ENCODE measurements at places on chromosomes 5 and 9.

DNA sequence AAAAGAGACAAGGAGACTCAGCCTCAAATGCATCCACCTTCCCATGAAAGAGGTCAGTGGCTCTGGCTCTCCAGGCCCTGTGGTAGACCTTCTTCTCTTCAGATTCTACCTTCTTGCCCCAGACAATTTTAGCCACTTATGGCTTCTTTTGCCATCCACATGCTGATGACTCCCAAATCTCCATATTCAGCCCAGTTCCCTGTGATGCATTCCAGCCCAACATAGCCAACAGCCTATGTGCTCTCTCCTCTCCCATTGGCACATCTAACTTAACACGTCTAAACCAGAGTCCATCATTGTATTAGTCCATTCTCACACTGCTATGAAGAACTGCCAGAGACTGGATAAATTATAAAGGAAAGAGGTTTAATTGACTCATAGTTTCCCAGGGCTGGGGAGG lies 108.8 kb downstream of the FSTL4 start:
- no peak for DNase-seq

DNA sequence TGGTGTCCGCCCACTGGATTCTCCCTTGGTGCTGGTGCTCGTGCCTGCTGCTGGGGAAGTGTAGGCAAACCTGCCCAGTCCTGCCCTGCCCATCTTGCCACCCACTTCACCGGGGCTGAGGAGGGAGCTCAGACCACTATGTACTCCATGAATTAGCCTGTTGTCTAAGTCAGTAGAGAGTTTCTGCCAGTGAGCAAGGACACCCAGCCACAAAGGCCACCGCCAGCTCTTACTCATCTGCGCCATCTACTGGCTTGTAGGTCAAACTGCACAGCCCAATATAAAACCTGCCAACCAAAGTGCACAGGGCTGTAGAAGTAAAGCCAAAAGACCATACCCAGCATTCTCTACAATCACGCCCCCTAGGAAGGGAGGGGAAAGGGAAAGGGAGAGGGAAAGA lies 102.3 kb downstream of the GLIS3 start:
- peak; percentile 46 for DNase-seq

DNA sequence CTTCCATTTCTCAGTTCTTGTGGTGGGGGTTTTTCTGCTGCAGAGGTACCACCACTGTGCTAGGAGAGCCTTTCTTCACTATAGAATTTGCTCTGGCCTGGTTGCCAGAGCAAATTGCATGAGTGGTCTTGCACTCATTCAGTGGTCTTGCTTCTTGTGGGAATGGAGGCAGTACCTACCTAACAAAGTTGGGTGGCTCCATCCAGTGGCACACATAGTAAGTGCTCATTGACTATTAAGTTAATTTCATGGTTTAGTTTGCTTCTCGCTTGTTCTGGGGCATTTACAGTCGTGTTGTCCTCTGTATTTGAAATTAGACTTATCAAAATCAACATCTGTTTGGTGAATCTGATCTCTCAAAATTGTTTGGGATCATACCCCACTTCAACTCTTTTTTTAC lies 23.0 kb downstream of the SLC28A3 start:
- DNase-seq = no peak

- DNase-seq = no peak
These were observed 107.6 kb downstream of the SYK start for GRCh38 chr9:90909225-90909624.

DNA sequence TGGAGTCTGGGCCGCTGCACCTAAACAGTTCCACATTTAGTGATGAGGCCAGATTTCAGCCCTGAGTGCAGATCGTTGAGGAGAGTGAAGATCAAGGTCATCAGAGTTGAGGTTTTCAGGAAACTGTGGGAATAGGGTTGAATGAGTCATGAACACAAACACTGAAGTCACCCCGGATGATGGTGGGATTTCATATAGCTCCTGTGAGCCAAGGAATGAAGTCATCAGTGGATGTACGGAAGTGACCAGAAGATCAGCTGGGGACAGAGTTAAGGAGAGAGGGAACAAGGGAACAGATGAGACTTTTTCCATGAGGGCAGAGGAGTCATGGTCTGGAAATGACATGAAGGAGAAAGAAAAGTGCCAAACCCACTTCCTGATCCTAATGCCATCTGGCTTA lies 36.5 kb downstream of the PALM2AKAP2 start:
- no peak for DNase-seq

DNA sequence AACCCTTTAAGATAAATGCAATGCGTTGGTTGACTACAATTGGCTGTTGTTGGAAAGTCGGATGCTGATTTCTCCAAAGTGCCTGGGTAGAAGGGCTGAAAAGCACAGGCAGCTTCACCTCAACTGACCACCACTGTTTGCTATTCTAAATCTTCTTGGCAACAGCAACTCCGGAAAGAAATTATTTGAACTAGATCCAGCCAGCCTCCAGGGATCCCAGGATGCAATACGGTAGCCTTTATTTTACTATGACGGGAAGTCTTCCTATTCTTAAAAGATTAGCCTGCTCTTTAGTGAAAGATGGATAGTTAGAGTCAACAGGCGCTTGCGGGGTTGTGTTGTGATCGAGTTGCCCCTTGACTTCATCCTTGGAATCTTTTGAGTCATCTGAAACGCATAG lies 78.6 kb upstream of the KLF9 start:
- DNase-seq = no peak

DNA sequence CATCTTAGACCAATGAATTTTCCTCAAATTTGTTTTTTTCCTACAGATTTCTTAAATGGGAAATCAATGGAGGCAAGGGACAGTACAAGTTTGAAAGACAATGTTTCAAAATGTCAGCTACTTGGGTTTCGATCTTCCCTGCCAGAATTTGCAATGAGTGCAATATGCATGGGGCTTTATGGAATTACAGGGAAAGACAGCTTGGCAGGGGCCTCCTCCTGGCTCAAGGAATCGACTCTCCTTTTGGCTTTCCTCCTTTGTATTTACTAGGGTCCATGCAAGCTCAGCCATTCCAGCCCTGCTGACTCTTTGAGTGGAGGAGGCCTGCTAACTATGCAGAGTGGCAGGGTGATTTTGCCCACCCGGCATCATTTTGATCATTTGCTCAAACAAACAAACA lies 63.2 kb downstream of the MED27 start:
- DNase-seq = no peak

- DNase-seq = no peak
These were observed 51.2 kb upstream of the SPATA31D4 start for GRCh38 chr9:81877047-81877446.

- DNase-seq = peak; percentile 75
These were observed 372.0 kb upstream of the KIF2A start for GRCh38 chr5:61933787-61934626.

Data from NCI-H2171 treated with DMSO at 0.1 percent for 48 hours (cell line).